ENCODE measurements at places on chromosomes 11 and 22.
A peak's percentile ranks its signal among the peaks of the same experiment; 100 is the strongest.

DNA sequence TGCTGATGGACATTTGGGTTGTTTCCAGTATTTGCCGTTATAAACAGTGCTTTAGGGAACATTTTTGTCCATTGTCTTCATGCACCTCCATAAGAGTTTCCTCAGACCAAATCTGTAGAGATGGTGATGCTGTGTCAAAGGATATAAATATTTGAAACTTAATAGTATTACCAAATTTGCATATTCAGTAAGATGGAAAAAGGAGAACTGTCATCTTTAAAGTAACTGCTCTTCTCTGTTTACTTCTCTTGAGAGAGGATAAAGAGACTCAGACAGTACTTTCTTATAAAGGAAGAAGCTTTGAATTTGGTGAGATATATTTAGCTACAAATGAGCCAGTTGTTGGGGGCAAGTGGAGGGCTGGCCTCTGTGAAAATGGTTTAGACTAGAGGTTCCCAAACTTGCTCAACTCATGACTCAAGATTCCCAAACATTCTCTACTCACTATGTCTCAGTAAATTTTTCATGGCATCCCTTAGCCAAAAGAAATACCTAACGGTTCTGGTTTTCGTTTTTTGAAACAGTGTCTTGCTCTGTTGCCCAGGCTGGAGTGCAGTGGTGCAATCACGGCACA, 26.2 kb downstream of the SHISA8 start:
- no peak for DNase-seq

- DNase-seq = no peak
These were observed 13.2 kb downstream of the HSD17B12 start for GRCh38 chr11:43693731-43694130.

- no peak for DNase-seq
These were observed 18.7 kb downstream of the SLC6A5 start for GRCh38 chr11:20618083-20618482.

GRCh38 chr11:73194593-73194992, 23.5 kb upstream of the P2RY2 start:
- DNase-seq = no peak

- DNase-seq = no peak
These were observed 554.3 kb upstream of the LRRC4C start for GRCh38 chr11:42013656-42014201.

DNA sequence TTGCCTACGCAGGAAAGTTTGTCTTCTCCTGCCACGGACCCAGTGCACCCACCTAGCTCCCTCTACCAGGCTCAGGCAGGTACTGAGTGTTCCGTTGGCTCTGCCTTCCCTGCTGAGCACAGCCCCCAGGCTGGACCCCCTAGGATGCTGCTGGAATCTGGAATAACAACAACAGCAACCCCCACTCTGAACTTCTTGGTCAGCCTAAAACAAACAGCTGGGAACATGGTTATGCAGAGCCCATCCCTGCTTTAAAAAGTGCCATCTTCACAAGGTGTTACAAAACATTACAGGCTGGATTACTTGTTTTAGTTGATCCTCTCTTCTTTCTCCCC, 1.8 kb downstream of the OPCML start:
- no peak for DNase-seq

GRCh38 chr11:62172294-62172693, 17.7 kb upstream of the SCGB1D1 start:
- no peak for DNase-seq

DNA sequence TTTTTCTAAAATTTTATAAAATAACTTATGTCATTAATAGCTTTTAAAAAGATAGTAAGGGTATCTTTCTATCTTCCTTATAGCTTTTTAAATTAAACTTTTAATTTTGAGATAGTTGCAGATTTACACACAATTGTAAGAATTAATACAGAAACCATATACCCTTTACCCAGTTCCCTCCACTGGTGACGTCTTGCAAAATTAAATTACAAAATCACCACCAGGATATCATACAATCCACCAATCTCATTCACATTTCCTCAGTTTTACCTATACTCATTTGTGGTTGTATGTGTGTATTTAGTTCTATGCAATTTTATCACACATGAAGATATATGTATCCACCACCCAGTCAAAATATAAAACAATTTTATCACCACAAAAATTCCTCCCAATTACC, 10.0 kb downstream of the SBF2 start:
- DNase-seq = no peak

GRCh38 chr11:44960200-44960845, 9.6 kb upstream of the TP53I11 start:
- DNase-seq = no peak

DNA sequence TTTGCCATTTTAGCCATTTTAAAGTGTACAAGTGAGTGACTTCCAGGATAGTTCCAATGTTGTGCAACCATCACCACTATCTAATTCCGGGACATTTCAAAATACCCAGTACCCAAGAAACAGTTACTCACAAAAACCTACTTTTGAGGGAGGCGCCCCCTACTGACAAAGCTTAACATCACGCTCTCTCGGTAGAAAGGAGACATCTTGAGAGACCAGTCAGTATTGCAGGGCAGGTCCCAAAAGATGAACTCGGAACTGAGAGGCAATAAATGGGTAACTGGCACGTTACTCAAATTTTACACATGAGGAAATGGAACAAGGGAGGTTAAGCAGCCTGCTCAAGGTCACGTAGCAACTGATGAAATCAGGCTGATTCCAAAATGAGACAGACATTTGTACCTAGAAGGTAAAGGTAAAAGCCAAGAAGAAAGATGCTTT, 50.0 kb upstream of the POU2AF1 start:
- DNase-seq = peak; percentile 15

GRCh38 chr11:2298795-2299761, 2.6 kb downstream of the C11orf21 start:
- DNase-seq = no peak

GRCh38 chr11:93532281-93532789, 10.9 kb downstream of the SMCO4 start:
- no peak for DNase-seq

- DNase-seq = no peak
These were observed 7.1 kb upstream of the TAB1 start for GRCh38 chr22:39392341-39392948.
